A549 treated with Hydrocortisone at 1 μM for 4 hours (cell line): ENCODE measurements at places on chromosomes 11 and 22. TPM values are rescaled to one million over a fixed set of nuclear protein-coding genes. Genes with fewer than 3 reads are reported as not detected.

MUC6 gene
- not detected in 5 replicates for total RNA-seq

OR5A1 gene
- not detected in 5 replicates for total RNA-seq

HPX gene
- 0.48 to 0.66 TPM (median 0.51 TPM) in 5 replicates for total RNA-seq

MS4A12 gene
- not detected in 5 replicates for total RNA-seq

EXPH5 gene
- total RNA-seq = 0.02 to 0.05 TPM (median 0.02 TPM) in 5 replicates

USP47 gene
- 22.6 to 40.0 TPM (median 28.3 TPM) in 5 replicates for total RNA-seq

CD3G gene
- total RNA-seq = not detected in 5 replicates

UBQLN3 gene
- total RNA-seq = not detected in 5 replicates

ARHGAP8 gene
- total RNA-seq = 1.1 to 3.0 TPM (median 2.1 TPM) in 5 replicates

ANGPTL5 gene
- 0.06 to 0.14 TPM (median 0.11 TPM) in 4 of 5 replicates, not detected in the other for total RNA-seq

CNIH2 gene
- 2.0 to 2.9 TPM (median 2.6 TPM) in 5 replicates for total RNA-seq

TRIM3 gene
- 16.0 to 21.4 TPM (median 17.6 TPM) in 5 replicates for total RNA-seq

RFPL2 gene
- total RNA-seq = 0.09 to 0.24 TPM (median 0.16 TPM) in 5 replicates
